NCI-H774 (cell line): ENCODE measurements at places on chromosomes 7 and 10.

DNA sequence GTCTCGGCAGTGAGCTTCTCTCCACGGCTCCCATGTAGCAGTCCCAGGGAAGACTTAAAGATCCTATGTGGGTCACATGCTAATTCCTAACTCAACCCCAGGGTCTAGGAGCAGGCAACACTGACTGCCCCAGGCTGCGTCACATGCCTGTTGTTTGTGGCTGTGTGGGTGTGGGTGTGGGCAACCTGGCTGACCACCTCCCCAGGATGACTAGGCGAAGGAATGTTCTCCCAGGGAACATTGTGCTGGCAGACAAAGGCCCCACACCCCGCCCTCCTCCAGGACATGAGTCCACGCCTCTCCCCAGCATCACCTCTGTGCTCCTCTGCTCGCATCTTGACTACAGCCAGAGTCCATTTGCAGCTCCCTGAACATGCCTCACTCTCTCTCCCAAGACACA, 30.3 kb downstream of the SLC29A3 start:
- DNase-seq: no peak

DNA sequence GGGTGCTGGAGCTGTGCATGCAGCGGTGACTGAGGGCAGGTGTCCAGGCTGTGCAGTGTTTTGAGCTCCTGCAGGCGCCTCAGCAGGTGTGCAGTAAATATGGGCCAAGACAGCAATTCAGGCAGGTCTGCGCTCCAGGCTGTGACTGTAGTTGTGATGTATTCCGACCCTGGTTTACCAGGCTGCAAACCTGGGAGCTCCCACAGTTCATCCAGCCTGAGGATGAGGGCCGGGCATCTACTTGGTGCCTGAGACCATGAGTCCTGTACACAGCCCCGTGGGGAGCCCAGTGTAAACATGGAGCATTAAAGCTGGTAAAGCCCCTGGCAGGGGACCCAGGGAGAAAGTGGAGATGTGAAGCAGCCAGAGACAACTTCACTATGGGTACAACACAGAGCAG, 82.8 kb downstream of the VOPP1 start:
- DNase-seq: no peak

DNA sequence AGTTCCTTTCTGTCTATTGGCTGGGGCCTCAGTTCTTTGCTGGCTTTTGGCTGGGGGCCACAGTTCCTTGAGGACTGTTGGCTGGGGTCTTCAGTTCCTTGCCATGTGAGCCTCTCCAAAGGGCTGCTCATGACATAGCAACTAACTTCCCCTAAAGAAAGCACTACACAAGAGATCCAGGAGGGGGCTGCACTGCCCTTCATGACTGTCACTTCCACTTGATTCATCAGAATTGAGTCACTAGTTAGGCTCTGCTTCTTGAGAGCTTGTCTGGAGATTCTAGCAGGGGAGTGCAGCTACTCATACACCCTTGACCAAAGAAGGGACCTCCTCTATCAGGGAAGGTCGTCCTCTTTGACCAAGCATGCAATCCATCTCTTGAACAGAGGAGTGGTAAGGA, 38.0 kb upstream of the MKX start:
- no peak for DNase-seq

DNA sequence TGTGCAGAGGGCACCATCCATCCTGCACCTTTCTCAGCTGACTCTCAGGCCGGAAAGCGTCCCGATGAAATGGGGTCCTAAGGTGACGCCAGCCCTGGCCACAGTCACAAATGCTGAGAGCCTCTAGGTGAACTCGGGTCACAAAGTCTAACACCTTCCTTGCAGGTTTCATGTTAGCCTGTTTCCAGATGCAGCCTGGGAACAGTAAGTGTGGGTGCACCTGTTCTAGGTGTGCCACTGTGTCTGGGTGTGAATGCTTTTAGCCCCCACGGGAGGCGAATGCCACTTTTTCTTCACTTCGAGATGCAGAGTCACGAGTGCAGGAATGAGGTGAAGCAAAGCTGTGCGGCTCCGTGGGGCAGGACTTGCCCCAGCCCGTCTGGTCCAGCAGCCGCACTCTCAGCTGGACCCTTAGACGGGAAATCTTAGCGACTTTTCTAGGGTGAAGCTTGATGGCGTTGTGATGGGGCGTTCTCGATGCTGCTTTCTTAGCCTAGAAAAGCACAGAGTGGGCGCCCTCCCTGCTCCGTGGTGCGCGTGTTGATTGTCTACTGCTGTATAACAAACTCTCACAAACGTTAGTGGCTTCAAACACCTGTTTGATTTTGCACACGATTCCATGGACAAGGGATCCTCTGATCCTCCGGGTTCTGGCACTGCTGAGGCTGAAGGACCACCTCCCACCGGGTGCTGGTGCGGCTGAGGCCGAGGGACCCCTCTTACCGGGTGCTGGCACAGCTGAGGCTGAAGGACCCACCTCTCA, 13.6 kb upstream of the VIPR2 start:
- DNase-seq: no peak

DNA sequence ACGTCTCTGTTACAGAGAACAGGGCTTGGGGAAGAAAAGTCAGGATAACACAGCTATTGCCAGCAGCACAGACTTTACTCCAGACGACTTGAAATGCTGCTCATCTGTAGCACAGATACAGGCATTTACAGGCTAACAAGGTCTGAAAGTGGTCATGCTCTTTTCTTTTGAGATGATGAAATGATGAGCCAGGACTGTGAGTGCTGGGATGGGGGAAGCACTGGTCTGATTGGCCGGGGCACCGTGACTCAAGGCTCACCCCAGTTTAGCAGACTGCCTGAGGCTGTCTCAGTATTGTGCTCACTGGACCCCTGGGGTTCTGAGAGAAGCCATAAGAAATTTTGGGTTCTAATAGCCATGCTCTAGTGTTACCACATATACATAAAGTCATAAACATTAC, 12.4 kb downstream of the SMKR1 start:
- no peak for DNase-seq

DNA sequence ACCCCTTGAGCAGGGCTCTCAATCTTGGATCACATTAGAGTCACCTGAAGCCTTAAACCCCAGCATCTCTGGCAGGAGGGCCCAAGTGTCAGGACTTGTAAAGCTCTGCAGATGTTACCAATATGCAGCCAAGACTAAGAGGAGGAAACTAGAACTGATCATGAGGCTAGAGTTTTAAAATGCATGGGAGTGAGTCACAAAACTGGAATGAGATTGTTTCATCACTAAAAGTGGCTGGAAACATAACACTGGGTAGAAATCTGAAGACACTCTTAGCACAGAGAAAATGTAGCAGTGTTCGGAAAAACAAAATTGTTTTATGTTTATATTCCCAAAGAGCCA, 63.3 kb upstream of the GHITM start:
- DNase-seq: no peak

- DNase-seq: no peak
Observed at GRCh38 chr7:64879086-64879730, 23.9 kb upstream of the ZNF273 start.

GRCh38 chr10:72334196-72334824, 20.4 kb downstream of the DNAJB12 start:
- DNase-seq: peak; percentile 67

DNA sequence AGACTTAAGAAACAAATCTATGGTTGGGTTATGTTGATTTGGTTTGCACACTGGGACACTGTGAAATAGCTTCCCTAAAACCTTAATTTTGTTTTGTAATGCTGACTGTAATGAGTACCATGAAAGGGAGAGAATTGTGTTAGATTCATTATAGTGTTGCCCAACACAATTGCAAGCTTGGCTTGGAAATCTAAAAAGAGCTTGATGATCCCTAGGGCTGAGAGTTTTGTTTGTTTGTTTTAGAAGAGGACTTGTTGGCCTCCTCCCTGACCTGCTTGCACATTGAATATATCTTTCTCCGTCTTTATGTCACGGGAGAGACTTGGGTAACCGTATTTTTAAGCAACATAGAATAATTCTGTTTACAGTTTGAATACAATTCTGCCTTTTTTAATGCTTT, 410.1 kb downstream of the ARL4A start:
- no peak for DNase-seq

DNA sequence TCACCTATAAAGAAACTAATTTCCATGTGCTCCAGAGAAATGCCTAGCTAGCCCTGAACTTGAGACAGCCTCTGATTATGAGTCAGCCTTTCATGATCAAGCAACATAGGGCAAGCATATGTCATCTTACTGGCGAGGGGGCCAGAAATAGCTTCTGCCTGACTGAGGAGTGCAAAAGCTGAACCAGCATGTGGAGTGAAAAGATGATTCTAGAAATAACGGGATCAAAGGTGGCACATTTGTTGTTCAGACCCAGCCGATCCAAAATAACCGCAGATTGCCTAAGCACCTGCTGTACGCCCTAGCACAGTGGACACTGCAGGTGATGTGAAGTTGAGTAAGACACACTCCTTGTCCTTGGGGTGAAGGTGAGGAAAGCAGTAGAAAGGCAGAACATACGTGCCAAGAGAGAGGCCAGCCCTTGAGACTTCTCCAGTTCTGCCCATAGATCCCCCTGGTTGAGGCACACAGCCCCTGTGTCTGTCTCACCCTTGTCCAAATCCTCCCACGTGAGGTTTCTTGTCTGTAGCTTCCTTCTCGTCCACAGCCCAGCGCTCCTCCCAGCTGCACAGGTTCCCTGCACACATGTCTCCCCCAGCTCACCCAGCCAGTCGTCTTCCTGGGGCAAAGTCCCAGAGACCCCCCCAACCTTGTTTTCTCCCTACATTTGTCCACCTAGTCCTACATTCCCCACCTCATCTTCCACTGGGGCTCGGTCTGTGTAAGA, 2.8 kb upstream of the BCL7B start:
- no peak for DNase-seq

GRCh38 chr7:26853788-26854393, 10.5 kb downstream of the SKAP2 start:
- no peak for DNase-seq

GRCh38 chr7:148991536-148991935, 36.8 kb downstream of the PDIA4 start:
- no peak for DNase-seq

- DNase-seq: no peak
Observed at GRCh38 chr10:48638158-48638557, 33.3 kb upstream of the ARHGAP22 start.

DNA sequence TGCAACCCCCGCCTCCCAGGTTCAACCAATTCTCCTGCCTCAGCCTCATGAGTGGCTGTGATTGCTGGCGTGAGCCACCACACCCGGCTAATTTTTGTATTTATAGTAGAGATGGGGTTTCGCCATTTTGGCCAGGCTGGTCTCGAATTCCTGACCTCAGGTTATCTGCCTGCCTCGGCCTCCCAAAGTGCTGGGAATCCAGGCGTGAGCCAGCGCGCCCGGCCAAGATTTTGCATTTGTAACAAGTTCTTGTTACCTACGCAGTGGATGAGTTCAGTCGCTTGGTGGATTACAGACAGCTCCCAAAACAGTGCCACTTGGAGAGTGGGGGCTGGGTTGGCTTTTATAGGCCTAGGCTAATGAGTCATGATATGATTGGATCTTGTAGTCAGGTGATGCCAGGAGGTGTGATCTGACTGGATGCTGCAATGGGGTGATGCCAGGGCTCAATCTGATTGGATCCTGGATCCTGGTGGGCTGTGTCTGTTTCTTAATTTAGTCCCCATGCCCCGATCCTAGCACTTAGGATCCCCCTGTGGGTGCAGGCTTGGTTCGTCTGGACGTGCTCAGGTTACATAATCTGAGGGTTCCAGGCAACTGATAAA, 20.3 kb downstream of the SBDS start:
- DNase-seq: no peak

DNA sequence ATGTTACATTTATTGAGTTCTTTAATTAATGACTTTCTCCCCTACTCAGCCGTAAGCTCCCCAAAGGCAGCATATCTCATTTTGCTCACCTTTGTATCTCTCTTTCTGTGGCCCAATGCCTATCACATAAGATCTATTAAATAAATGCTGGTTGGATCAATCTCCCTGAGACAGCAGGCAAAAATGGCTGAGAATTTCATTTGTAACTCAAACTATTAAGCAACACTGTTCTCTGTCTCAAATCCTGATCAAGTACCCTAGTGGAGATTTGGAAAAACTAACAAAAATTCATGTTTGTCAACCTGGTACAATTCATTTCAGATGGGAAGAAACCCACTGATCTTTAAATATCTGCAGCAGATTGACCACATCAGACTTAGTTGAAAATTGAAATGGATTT, 127.4 kb downstream of the ZFAND4 start:
- no peak for DNase-seq

- no peak for DNase-seq
Observed at GRCh38 chr7:122790591-122790990, 87.9 kb upstream of the RNF148 start.

DNA sequence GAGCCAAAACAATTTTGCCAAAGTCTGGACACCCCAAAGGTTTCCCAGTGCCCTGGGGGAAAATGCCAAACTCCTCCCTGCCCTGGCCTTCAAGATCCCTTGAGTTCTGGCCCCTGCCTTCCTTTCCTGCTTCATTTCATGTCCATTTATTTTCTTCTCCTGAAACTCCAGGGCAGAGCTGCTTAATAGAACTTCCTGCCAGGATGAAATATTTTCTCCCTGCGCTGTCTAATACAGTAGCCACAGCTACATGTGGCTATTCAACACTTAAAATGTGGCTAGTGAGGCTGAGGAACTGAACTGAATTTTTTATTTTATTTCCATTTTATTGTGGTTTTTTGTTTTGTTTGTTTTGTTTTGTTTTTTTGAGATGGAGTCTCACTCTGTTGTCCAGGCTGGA, 49.6 kb downstream of the COL13A1 start:
- DNase-seq: no peak

DNA sequence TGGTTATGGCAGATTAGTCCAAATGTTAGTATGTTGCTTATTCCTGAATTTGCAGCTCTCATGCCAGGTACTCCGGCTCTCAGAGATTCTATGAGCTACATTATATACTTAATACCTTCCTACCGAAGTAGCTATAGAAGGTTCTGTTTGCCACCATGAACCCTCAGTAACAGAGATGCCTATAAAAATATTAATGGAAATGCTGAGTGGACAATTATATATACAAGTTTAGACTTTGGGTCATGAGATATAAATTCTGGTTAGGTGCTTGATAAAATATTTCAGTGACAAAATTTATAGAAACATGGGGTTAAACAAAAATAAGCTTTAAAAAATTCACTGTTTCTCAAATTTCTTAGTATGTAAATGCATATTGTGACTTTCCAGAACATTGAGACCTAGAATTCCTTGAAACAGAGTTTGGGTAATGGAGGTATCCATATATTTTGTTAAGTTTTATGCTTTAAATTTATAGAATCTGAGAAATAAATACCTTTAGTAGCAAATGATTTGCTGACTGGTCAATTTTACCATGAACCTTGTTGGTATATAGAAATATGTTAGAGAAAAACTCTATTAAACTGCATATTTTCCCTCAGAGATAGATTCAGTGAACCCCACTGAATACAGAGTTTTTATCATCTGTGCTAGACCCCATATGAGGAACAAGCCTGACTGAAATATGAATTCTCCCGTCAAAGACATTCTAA, 533.5 kb downstream of the SH2D4B start:
- no peak for DNase-seq
